ENCODE measurements at places on chromosomes 11 and 22.
A peak's percentile ranks its signal among the peaks of the same experiment; 100 is the strongest.

GRCh38 chr11:59501931-59502330 lies 1.4 kb upstream of the OR4D11 start:
- DNase-seq: no peak

DNA sequence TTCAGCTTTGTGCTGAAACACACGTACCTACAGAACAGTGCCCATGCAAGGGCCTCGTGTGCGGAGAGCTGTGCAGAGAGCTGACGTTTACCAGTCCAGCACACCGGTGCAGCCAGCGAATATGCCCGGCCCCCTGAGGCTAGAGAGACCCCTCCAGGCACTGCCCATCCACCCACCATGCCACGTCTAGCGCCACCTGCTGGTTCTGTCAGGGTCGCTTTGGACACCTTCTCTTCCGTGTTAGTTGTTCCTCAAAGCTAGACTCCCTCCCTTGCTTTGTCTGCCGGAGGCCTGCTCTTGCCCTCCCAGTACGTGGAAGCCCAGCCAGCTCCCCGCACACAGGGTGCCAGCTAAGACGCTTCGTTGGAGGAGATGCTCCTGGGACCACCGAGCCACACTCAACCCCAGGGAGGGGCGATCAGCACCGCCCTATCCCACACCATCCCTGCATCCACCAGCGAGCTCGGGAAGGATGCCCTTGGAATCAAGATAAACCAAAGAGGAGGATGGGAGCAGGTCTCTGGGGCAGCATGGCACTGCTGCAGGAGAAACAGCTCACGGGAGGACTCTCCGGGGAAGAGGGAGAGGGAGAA lies 43.4 kb downstream of the CPT1A start:
- peak; percentile 16 for DNase-seq

DNA sequence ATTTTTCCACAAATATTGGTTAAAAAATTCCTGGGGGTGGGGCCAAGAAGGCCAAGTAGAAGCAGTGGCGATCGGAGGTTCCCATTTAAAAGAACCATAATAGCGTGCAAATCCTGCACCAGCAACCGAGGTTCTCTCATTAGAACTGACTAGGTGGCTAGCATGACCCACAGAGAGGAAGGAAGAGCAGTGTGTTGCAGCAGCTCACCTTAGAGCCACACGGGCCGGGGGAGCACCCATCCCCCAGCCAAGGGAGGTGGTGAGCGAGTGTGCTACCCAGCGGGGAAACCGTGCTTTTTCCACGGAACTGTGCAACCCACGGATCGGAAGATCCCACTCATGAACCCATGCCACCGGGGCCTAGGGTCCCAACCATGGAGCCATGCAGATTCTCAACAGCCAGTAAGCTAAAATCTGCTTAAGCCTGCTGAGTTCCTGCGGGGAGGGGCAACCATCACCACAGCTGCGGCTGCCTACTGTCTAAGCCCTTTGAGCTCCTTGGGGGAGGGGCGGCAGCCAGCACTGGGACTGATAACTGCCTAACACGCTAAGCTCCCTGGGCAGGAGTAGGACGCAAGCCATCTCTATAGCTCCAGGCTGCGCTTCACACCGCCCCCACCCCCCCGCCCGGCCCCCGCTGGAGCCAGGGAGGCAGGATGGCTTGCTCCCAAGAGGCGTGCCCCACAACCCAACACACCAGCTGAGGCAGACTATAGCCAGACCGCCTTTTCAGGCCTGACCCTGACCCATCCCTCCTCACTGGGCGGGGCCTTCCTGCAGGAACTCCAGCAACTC lies 21.0 kb upstream of the HTATIP2 start:
- DNase-seq: no peak

- no peak for DNase-seq
Observed at GRCh38 chr11:125327518-125328224, 163.1 kb downstream of the PKNOX2 start.

DNA sequence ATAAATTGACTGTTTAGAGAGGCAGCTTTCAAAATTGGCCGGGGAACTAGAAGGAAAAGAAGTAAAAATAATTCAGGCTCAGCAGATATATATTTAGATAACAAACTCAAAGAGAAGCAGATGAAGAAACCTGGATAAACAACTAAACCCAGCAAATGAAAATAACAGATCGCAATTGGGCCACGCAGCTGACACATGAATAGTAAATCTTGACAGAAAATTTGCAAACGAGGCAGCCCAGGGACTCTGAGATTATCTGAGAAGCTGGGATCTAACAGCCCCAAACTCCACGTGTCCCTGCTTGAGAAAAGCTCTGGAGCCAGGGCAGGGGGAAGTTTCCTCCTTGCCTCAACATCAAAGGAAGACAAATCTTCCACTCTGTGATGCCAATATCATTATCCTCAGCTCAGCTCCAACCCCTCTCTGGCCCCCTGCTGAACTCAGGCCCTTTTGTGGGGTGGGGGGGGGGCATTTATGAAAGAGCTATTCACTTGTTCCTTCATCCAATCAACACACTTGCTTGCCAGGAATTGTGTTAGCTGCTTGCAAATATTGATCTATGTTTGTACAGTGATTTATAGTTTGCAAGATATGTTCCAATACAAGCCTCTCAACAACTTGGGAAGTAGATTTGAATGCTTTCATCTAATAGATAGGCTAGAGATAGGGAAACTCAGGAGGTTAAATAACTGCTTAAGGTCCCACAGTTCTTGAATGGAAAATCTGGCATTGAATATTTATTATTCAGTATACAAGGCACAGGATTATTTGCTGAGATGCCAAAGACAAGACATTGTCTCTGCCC lies 72.5 kb upstream of the C11orf87 start:
- DNase-seq: no peak

Measured in NCI-H460 (cell line).